ENCODE measurements at places on chromosomes 1 and 21.
A peak's percentile ranks its signal among the peaks of the same experiment; 100 is the strongest.

DNA sequence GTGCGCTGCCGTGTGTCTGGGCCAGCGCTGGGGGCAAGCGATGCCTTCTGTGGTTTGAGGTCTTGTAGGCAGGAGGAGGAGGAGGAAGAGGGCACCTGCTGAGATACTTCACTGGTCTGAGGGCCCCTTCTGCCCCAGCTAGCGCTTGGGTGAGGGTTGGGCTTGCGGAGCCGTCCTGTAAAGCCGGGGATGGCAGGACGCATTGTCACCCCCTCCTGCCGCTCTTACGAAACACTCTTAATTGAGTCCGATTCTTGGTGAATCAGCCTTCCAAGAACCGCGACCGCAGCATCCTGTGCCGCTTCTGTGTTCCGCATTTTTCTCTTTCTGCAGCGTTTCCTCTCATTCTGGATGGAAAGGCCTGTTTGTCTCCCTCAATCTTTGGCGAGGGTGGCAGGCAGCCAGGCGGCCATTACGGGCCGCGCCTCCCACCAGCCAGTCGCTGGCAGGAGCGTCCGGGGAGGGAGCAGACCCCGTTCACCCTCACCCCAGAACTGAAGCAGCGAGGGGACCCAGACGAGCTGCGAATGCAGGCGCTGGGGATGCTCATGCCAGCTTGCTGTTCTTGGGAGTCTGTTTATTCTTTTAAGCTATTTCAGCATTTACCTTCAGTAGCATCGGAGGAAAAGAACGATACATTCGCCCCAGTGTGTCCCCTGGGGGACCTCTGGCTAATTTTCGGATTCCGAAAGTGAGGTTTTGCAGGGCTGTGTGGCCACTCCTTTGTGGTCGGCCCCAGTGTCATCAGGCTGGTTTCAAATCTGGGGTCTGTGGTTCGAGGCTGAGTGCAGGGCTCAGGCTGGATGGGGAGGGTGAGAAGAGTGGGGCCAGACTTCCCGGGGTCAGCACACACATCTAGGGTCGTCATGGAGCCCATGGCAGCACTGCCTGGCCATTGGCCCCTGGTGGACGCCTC, 62.7 kb downstream of the SKI start:
- peak; percentile 72 for DNase-seq

DNA sequence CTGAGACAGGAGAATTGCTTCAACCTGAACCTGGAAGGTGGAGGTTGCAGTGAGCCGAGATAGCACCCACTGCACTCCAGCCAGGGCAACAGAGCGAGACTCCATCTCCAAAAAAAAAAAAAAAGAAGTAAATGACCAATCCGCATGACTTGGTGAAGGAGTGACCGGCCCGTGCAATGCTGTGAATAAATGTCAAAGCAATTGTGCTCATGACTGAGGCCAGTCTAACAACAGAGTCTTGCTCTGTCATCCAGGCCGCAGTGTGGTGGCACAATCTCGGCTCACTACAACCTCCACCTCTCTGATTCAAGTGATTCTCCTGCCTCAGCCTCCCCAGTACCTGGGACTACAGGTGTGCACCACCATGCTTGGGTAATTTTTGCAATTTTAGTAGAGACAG, 27.8 kb upstream of the SLC19A1 start:
- no peak for DNase-seq

DNA sequence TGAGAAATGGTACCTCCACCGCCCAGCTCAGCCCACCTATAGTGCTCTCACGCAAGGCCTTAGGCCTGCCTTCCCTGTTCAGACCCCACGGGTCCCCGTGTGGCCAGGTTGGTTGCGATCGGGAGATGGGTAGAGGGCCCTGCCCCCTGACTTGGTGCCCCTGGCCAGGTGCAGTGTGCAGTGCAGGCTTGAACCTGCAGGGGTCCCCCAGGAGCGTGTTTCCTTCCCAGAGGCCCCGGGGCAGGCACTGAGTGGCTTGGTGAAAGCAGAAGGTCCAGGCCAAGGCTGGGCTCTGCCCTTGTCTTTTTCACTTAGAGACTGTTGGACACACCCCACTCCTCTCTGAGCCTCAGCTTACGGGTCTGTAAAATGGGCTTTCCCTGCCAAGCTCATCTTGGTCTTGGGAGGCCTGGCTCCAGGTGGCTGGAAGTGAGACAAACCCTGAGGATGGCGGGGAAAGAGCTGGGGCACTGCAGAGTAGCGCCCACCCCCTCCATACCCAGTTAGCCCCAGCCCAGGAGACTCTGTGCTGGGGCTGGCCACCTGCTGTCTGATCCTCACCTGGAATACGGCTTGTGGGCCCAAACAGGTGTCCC, 9.3 kb upstream of the HES5 start:
- DNase-seq, result no peak

GRCh38 chr1:5861871-5862825, 130.1 kb downstream of the NPHP4 start:
- no peak for DNase-seq
